ENCODE measurements at places on chromosomes 6 and 20.

- DNase-seq, result no peak
Measured at GRCh38 chr6:1993042-1993441, 252.4 kb downstream of the GMDS start.

DNA sequence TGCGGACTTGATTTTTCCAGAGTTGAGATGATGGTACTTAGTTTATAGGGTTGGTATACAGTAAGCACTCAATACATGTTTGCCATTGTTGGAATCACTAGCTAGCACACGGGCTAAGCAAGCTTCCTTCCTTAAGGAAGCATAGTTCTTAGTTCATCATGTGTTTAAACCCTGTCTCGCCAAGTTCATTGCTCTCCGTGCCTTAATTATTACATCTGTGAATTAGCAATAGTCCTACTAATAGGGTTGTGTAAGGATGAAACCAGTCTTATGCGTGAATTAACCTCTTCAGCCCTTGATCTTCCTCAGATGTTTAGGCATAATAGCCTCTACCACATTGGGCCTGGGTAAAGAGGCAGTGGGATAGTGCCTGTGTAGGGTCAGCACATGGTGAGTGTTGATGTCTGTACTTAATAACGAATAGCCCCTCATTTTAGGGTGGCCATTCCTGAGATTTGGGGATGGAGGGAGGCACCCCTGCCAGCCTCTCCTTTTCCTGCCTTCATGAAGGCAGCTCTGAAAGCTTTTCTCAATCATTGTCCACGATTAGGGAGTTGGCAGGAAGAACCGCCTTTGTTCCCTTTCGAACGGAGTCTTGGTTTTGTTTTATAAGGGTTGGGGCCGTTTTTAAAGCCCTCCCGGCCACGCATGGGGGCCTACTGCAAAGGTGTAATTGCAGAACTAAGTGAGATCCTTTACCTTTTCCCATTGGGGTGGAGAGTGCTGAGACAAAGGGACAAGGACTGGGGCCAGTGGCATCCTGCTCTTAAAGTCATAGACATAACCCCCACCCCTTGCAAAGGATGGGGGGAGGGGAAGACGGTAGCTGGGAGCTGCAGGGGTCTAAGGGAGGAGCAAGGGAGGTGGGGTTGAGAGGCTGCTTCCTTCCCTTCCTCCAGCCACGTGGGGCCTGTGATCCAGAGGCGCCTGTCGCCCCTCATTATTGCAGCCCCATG lies 2.1 kb downstream of the DNMT3B start:
- DNase-seq, result no peak

GRCh38 chr6:152669895-152670294 lies 27.8 kb upstream of the MYCT1 start:
- no peak for DNase-seq

GRCh38 chr6:158501360-158502262 lies 58.3 kb upstream of the TMEM181 start:
- DNase-seq, result no peak

DNA sequence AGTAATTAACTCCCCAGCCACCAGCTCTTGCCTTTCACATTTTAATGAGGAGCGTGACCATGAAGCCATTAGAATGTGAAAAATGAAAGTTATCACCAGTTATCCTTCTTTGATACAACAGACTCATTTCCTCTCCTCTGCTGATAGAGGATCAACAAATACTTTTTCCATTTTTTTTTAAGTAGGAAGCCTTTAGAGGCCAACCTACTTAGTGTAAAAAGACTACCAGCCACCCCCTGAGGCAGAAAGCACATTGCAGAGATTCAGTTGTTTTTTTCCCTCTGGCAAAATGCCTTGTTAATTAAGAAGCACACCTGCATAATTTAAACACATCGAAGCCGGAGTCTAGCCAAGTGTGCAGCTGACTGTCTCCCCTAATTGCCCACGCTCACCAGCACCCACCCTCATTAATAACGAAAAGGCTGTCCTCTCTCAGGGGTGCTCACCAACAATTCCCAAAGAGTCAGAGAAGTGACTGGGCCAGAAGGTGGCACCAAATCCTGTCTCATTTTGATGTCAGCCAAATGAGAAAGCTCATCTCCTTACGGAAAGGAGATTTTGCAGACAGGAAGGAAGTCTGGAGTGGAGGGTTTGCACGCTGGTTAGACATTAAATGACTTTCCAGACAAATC lies 60.9 kb upstream of the MC3R start:
- DNase-seq, result no peak

- DNase-seq, result no peak
Measured at GRCh38 chr6:3536901-3537300, 80.1 kb upstream of the SLC22A23 start.

GRCh38 chr6:80886475-80886874 lies 780.0 kb downstream of the BCKDHB start:
- no peak for DNase-seq

Data from C1 segment of cervical spinal cord (tissue), 14 donors.